ENCODE measurements at places on chromosomes 2 and 18. TPM values are rescaled to one million over a fixed set of nuclear protein-coding genes. Genes with fewer than 3 reads are reported as not detected.

SLC19A3 gene
- 1.2 TPM for total RNA-seq

GPAT2 gene
- total RNA-seq: 1.6 TPM

PRKAG3 gene
- total RNA-seq: not detected

ZNF385B gene
- 18.4 TPM for total RNA-seq

ABCG5 gene
- total RNA-seq: under 0.01 TPM

SLC30A3 gene
- total RNA-seq: 0.47 TPM

AKAIN1 gene
- total RNA-seq: 3.6 TPM

RFTN2 gene
- 29.9 TPM for total RNA-seq

DSC1 gene
- not detected for total RNA-seq

RAB27B gene
- 35.1 TPM for total RNA-seq

ZSWIM2 gene
- total RNA-seq: 1.2 TPM

RBM44 gene
- total RNA-seq: 5.1 TPM

SPP2 gene
- not detected for total RNA-seq

GAL3ST2 gene
- 0.16 TPM for total RNA-seq

ADD2 gene
- total RNA-seq: 435 TPM

RAB6C gene
- total RNA-seq: 0.78 TPM

GPR75 gene
- 15.8 TPM for total RNA-seq

RUFY4 gene
- total RNA-seq: 0.78 TPM

ANKRD29 gene
- total RNA-seq: 1.2 TPM

CFC1 gene
- total RNA-seq: not detected

FAM117B gene
- total RNA-seq: 44.6 TPM

ZNF638 gene
- 399 TPM for total RNA-seq

ITGB6 gene
- 0.16 TPM for total RNA-seq

PSMD14 gene
- 101 TPM for total RNA-seq

C2orf81 gene
- total RNA-seq: 0.62 TPM

ASPRV1 gene
- 2.8 TPM for total RNA-seq
